ENCODE measurements at places on chromosomes 1 and 21. TPM values are rescaled to one million over a fixed set of nuclear protein-coding genes. Genes with fewer than 3 reads are reported as not detected.

DSTYK gene
- total RNA-seq: 23.1 TPM

RGSL1 gene
- total RNA-seq: 0.15 TPM

PTGS2 gene
- total RNA-seq: 2.6 TPM

GRCh38 chr1:178190881-178191280 is 97.0 kb downstream of the RASAL2 start:
- no peak for DNase-seq

GRCh38 chr1:74205266-74205665 is 7.2 kb downstream of the FPGT start:
- DNase-seq: no peak

Data from renal cortical epithelial cell (primary cell).